ENCODE measurements at places on chromosomes 13 and 19.

DNA sequence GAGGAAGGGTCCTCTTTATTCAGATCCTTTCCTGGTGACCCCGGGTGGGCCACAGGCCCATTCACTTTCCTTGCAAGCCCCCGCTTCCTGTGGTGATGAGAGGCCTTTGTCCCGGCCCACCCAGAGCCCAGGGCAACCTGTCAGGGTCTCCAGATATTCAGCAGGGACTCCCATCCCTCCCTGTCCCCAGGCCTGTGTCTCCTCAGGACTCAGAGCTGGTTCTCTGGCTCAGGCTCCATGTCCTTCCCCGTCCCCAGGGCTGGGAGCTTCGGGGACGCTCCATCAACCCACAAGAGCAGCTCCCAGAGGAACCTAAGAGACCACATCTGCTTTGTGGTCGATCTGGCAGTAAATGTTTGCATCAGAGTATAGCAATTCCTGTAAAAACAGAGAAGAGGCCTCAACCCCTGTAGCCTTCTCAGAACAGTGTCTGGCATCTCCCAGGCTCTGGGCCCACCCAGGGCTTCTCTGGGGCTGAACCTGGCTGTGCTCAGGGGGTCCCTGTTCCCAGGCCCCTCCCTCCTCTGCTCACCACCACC, 7.8 kb downstream of the CEACAM4 start:
- DNase-seq = no peak

GRCh38 chr19:33688171-33688992, 66.6 kb downstream of the CHST8 start:
- DNase-seq = no peak

DNA sequence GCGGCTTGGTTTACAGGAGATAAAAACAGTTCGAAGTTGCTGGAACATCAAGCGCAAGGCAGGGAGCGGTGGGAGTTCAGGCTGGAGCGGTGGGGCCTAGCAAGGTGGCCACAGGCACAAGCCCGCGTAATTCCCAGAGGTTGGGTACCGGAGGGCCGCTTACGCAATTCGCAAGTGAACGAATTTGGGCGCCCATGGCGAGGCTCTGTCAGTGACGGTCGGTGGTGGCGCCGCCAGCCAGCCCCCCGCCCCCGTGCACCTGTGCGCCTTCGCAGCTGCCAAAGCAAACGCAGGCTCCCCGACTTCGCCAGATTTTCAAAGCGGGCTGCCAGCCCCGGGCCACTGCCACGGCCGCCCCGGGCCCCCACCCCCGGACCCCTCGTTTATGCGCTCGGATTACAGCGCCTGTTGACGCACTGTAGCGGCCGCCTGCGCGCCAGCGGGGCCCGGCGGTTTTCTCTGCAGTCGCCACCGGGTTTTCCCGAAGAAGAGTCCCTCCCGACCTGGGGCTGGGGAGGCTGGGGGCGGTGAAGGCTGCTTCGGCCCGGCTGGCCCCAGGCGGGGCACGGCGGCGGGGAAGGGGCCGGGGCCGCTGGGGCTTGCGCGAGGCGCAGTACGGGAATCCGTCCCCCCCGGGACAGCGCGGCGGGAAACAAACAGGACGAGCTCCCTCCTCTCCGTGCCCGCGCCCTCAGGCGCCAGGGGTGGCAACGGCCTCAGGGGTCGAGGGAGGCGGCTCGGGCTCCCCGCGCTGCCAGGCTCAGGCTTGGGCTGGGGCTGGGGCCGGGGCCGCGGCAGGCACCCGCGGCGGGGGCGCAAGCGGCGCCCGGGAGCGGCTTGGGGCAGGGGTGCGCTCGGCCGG, 709 bp downstream of the N4BP2L1 start:
- DNase-seq = no peak

DNA sequence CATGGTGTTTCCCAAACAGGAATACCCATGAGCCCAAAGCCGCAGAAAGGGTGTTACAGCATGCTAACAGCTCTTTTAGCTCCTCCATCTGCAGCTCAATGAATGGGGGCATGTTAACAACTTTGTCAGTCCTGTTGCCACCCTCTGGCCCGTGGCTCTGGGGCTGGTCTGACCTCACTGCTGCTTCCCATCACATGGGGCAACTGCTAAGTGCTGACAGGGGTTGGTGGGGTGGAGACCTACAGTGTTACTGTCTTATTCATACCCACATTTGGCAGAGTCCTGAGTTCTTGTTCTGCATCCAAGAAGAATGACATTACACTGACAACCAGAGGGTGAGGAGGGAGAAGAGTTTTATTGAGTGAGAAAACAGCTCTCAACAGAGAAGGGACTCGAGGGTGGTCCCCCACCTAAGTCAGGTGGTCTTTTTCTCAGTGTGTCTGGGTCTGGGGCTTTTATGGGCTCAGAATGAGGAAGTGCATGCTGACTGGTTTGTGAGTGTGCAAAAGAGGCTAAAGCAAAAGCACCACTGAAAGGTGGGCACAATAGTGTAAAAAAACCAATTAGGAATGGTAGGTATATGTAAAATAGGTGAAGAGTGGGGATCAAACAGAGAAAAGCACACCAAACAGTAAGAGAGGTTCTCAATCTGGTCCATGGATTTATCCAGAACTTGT, 1952.0 kb upstream of the PCDH20 start:
- no peak for DNase-seq

DNA sequence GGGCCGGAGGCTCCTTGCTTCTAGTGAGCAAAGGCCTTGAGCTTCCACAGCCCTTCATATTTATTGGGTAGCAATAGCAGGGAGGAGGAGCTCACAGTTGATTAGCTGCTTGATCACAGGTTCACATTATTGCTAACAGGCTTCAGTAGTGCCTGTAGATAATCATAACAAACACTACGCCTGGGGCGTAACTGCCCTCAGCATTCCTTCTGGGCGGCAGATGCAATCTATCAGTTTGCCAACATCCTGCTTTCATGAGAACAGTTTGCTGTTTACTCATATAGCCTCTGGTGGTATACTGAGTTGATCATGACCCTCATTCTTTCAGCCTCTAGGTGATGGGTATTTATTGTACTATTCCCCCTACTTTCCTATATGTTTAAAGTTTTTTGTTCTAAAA, 149.4 kb downstream of the B3GLCT start:
- no peak for DNase-seq

DNA sequence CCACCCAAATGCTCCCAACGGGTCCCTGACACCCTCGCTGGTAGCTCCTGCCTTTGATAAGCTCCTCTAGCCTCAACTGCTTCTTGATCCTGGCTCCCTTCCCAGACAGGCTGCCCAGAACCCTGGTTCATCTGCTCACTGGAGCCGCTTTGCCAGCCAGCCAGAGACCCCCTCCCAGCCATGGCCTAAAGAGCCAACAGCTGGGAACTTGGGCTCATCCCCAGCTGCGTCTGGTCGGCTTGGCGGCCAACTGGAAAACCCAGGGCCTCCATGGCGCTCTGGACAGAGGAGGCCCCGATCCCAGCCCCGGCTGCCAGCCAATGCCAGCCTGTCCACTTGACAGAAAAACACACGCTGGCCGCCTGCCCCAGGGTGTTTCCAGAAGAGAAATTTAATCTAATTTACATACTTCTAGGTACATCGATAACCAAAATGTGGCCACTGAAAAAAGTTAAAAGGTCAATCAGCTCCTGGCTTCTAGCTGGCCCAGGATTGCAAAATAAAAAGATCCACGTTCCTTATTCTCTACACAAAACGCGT, 3.0 kb upstream of the AKAP8L start:
- DNase-seq = no peak

GRCh38 chr13:48731957-48732569, 78.3 kb downstream of the CYSLTR2 start:
- no peak for DNase-seq

GRCh38 chr19:35079826-35080225, 35.8 kb upstream of the FXYD3 start:
- no peak for DNase-seq

DNA sequence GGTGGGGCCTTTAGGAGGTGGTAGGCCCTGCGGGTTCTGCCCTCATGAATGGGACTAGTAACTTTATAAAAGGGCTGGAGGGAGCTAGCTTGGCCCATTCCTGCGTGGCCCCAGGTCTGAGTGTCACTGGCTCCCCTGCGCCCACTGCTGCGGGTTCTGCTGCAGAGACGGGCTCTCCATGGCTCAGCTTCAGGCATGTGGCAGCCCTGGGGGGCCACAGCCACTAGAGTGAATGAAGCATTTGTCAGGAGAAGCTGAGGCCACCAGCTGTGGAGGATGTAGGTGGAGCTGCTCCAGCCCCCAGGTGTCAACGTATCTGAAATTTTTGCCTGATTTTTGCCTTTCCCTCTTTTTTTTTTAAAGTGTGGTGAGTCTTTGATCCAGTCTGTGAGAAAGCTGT, 119.1 kb downstream of the SOX1 start:
- no peak for DNase-seq

DNA sequence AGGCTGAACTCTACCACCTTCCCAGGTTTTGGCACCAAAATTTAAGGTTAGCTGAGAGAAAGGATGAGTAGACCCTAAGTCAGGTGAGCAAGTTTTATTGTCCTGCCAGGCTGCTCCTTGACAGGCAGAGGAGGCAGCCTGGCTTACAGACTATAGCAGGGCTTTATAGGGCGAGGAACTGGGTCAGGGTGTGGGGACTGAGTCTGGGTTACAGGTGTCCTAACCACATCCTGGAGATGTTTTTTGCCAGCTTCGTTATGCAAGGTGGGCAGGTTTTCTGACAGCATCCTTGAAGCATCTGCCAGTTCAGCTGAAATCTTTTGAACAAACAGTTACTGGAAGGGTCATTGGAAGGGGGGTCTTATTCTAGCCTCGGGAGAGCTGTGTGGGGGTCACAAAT, 905.7 kb upstream of the SLITRK5 start:
- no peak for DNase-seq

DNA sequence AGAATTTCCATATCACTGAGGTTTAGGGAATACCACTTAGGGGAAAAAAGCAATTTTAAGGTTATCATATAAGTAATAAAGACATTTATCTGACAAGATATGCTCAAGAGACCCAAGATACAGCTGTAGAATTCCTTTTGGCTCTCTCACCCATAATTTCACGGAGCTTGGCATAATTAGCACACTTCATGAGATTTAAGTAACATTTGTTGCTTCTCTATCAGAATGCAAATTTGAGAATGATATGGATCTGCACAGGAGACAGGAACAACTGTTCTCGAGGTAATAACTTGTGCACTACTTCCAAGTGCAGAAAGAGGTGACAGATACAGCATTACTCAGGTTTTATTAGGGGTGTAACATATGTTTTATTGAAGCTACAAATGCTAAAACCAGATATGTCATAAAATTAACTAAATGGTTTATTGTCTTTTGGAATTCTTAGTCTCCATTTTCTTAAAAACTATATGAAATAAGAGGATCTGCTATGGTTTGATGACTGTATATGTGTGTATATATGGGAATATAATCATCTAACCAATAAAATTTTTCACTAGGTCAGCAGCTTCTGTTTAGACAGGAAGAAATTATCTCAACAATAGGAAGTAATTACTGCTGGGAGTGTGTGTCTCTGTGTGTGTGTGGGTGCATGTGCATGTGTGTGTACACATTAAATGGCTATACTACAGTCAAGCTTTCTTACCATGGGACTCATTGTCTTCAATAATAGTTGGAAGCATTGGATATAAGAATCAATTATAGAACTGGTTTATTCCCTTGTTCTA, 401.3 kb downstream of the PCDH17 start:
- no peak for DNase-seq

GRCh38 chr13:22214184-22214583, 543.3 kb downstream of the FGF9 start:
- no peak for DNase-seq

DNA sequence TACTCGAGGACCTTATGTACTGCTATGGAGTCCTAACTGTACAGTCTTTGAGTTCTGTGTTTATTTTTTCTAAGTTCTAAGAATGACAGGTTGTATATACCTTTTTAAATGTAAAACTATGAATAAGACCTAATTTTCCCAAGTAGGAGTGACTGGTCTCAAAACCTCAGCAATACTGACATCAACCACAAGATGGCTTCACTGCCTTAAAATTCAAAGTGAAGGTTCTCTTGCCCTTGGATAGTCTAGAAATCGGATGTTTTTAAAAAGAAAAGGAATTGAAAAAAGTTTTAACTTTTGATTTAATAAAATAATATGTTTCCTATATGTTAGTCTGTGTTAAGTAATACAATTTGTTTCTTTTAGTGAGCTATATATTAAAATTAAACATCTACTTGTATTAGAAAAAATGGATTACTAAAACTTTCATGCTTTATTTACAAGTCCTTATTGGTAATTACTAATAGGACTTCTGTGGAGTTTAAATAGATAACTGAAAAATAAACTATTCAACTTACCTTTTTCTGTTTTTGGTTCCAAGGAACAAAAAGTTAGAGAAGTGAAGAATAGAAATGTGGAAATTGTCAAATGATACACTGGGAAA, 52.0 kb downstream of the TDRD3 start:
- peak; percentile 32 for DNase-seq

- no peak for DNase-seq
Measured at GRCh38 chr19:616062-616700, 17.2 kb downstream of the POLRMT start.

DNA sequence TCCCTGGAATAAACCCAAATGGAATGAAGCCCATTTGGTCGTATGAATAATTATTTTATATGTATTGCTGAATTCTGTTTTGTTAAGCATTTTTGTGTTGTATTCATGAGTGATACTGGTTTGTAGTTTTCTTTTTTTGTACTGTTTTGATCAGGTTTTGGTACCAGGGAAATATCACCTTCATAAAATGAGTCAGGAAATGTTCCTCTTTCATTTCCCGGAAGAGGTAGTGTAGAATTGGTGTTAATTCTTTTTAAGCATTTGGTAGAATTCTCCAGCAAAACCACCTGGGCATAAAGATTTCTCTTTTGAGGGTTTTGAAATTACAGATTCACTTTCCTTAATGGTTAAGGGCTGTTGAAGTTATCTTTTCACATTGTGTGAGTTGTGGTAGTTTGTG, 13.3 kb downstream of the SPATA13 start:
- DNase-seq = no peak

GRCh38 chr19:41327076-41327575, 17.2 kb downstream of the CCDC97 start:
- no peak for DNase-seq

DNA sequence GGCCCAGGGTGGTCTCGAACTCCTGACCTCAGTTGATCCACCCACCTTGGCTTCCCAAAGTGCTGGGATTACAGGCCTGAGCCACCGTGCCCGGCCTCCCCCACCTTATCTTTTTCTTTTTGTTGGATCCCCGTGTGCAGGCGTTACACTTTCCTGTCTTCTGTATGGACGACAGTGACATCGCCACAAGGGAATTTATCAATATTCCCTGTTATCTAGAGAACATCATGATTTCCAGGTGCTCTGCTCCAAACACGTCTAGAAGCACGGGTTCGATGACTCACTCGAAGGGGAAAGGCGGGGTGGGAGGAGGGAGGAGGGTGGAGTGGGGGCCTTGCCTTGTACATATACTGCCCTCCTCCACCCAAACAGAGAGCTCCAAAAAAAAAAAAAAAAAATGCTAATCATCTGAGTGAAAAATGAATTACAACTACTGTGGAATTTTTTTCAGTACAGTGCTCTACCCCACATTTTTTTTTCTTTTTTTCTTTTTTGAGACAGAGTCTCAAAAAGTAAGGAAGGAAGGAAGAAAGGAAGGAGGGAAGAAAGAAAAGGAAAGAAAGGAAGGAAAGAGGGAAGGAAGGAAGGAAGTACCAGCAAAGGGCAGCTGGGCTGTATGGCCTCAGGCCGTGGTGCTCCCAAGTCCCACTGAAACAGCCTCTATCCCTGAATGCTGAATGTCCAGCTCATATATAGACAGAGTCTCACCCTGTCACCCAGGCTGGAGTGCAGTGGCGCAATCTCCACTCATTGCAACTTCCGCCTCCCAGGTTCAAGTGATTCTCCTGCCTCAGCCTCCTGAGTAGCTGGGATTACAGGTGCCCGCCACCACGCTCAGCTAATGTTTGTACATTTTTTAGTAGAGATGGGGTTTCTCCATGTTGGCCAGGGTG, 36.8 kb downstream of the INSR start:
- DNase-seq = peak; percentile 61

Data from HFF-Myc (cell line).